ENCODE measurements at places on chromosomes 5 and 9.

- DNase-seq, result no peak
These were observed 58.4 kb upstream of the IL17B start for GRCh38 chr5:149437391-149438040.

GRCh38 chr5:53545744-53546143 lies 14.7 kb upstream of the NDUFS4 start:
- DNase-seq, result no peak

GRCh38 chr9:120857481-120857880 lies 14.8 kb upstream of the PSMD5 start:
- no peak for DNase-seq

DNA sequence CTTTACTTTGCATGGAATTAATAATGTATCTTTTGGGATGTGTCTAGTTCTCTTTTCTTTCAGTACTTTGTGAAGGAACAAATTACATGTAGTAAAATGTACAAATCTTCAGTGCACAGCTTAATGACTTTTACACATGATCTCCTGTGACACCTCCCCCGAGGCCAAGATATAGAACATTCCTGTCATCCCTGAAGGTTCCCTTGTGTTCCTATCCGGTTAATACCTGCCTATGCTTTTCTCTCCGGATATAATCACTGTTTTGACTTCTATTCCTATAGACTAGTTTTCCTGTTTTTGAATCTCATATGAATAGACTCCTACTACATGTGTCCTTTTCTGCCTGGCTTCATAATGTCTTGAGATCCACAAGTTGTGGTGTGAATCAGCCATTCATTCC lies 21.5 kb downstream of the STC2 start:
- DNase-seq, result no peak

GRCh38 chr9:36218411-36218901 lies 27.7 kb downstream of the CLTA start:
- DNase-seq, result peak; percentile 36

DNA sequence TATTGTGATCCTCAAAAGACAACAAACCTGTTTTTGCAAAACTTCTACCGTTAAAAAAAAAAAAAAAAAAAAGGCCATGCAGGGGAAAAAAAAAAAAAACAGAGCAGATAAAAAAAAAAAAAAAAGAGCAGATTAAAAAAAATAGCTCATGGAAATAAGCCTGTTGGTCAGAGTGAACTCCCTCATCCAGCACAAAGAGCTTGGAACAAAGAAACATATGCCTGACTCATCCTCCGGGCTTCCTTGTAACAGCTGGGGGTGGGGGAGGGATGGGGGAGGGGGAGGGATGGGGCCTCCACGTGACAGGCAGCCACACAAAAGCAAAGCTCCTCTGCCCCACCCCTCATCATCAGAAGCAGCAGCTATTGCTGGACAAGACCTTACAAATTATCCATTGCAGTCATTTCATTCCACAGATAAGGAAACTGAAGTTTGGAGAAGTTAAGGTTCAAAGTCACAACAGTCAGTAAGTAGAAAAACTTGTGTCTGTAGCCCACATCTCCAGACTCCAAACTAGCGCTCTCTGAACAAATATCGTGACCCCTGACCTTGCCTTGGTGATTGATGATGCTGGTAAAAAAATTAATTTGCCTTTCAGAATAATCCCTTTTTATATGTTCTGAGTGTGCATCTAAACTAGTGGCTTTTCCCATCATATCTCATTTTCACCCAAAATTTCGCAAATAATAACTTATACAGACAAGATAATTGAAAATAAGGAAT lies 38.9 kb downstream of the SLC35D2 start:
- DNase-seq, result no peak

DNA sequence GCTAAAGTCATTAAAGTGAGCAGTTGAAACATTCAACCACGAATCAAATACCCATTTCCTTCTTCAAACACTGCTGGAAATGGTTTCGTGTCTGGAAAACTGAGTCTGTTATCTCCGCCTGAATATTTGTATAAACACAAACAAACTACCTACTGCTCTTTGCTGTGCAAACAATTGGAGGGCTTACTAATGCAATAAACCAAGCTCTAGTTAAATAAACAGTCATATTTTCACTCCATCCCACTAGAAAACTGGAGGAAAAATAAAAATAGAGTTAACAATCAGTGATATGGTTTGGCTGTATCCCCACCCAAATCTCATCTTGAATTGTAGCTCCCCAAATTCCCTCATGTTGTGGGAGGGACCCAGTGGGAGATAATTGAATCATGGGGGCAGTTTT lies 397.6 kb downstream of the RASEF start:
- DNase-seq, result no peak

- no peak for DNase-seq
These were observed 120.4 kb upstream of the CPEB4 start for GRCh38 chr5:173767574-173768266.

- no peak for DNase-seq
These were observed 401.5 kb upstream of the PIK3R1 start for GRCh38 chr5:67813877-67814539.

GRCh38 chr5:55236800-55237199 lies 3.4 kb upstream of the CCNO start:
- no peak for DNase-seq

DNA sequence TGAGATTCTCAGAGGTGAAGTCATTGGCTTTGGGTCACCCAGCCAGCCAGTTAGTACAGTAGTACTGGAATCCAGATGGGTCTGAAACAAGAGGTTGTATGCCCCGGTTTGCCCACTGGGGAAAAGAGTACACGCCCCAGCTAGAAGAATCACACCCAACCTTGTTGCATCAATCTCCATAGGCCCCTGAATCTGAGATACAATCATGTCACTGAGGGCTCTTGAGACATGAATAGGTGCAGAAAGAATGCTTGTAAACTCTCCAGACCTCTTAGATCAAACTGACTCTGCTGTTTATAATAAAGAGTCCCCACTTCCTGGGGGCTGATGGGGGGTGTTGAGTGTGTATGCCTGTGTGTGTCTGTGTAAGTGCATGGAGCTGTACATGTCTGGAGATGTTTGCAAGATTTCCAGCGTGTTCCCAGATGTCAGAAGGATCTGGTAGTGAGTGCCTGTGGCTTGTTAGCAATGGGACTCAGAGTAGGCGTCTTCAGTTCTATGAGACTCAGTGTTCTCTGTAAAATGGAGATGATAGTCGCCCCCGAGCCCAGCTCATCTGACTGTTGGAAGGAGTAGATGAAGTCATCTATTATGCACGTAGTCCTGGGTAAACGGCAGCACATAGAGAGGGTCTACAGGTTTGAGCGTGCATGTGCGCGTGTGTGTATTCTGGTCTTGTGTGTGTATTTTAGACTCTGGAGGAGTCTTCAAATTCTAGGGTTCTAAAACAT lies 48.2 kb downstream of the COL27A1 start:
- DNase-seq, result no peak

DNA sequence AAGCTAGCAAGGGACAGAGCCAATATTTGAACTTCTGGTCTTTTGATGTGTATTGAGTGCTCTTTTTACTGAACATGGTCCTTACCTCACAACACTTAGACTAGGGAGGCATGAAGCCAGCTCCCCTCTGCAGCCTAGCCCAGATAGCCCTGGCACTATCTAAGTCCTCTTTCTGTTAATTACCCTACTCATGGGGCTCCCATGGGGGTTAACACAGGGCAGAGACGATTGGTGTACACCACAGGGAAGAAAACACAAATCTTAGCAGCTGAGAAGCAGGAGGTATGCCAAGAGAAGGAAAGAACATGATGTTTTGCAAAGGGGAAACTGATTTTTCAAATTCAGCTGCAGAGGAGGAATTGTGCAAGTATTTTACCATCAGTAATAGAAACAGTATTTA lies 383.8 kb downstream of the TMEM232 start:
- DNase-seq, result no peak

DNA sequence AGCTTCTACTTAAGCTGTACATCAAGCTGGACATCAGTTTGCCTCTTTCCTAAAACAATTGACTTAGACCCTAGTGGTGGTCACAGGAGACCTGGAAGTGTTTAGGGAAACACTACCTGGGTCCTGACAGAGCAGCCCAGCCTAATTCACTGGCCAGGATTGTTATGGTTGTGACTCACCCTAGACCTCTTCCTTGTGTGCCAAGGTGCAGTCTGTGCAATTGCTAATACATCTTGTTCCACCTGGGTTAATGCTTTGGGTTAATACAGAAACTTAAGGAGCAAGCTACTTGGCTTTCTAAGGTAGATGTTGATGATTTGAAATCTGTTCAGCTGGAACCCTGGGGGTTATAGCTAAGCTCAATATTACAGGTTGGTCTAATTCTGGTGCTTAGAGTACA lies 48.7 kb upstream of the SLC46A2 start:
- no peak for DNase-seq

- no peak for DNase-seq
These were observed 44.8 kb downstream of the RCL1 start for GRCh38 chr9:4837261-4838188.

Data from stimulated activated CD8-positive, alpha-beta memory T cell treated with anti-CD3 and anti-CD28 coated beads, Interleukin-4, amount 100 ng/mL, for 48 hours (primary cell).